ENCODE measurements at places on chromosomes 3 and 15. TPM values are rescaled to one million over a fixed set of nuclear protein-coding genes. Genes with fewer than 3 reads are reported as not detected.

The SPATA12 gene
- 0.15 TPM for total RNA-seq

The PRKCI gene
- 60.4 TPM for total RNA-seq

The INKA1 gene
- total RNA-seq = 10.5 TPM

The TMEM87A gene
- 66.8 TPM for total RNA-seq

The SH2D7 gene
- under 0.01 TPM for total RNA-seq

The PCBP4 gene
- 56.0 TPM for total RNA-seq

The SKOR1 gene
- total RNA-seq = 0.15 TPM

Data from smooth muscle cell of trachea (primary cell).